A673 (cell line): ENCODE measurements at places on chromosomes 4 and X. TPM values are rescaled to one million over a fixed set of nuclear protein-coding genes. Genes with fewer than 3 reads are reported as not detected.

GRCh38 chr4:150971901-150972300, 43.2 kb downstream of the LRBA start:
- H3K4me3 ChIP-seq, result peak overlapping the region; percentile 16
- peak; percentile 39 for DNase-seq
- peak overlapping the region; percentile 53 for H3K27ac ChIP-seq
- H3K4me1 ChIP-seq, result peaks cover 24% of the 10 kb centered on the region
- H3K27me3 ChIP-seq, result no peaks in the 10 kb centered on the region
- H3K36me3 ChIP-seq, result no peaks in the 10 kb centered on the region

DNA sequence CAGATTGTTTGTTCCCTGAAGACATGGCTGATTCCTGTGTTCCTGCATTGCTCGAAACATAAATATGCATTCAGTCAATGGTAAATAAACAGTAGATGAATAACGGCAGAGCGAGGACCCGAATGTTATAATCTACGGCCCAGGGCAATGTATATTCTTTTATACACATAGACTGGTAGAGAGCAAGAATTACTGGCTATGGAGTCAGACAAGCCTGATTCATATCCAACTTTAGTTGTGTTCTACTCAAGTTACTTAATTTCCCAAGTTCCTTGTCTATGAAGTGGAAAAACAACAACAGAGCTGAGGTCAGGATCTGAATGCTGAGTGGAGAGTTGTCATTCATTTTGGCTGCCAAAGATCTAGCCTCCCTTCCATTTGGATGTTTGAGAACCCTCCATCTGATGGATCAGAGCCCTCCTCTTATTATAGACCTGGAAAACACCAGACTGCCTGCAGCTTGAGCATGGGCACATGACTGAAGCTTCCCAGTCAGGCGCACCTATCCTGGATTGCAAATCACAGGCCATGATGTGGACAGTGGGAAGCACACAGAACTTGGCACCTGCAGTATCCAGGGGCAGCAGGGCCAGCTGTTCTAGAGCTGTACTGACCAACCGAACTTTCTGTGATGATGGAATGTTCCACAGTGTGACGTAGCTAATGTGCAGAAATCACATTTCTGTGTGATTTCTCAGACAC, 80.1 kb downstream of the FAM184B start:
- H3K4me3 ChIP-seq, result no peak overlapping the region
- no peak for DNase-seq
- no peaks in the 10 kb centered on the region for H3K4me1 ChIP-seq
- H3K36me3 ChIP-seq, result no peaks in the 10 kb centered on the region
- H3K27me3 ChIP-seq, result no peaks in the 10 kb centered on the region

- DNase-seq, result no peak
- H3K4me3 ChIP-seq, result peak overlapping the region; percentile 16
- no peaks in the 10 kb centered on the region for H3K36me3 ChIP-seq
- H3K27ac ChIP-seq, result no peak overlapping the region
- H3K4me1 ChIP-seq, result peaks cover 45% of the 10 kb centered on the region
Measured at GRCh38 chr4:159175989-159176375, 73.1 kb downstream of the RAPGEF2 start.

- H3K36me3 ChIP-seq, result no peaks in the 10 kb centered on the region
- H3K4me1 ChIP-seq, result peaks cover 19% of the 10 kb centered on the region
- no peaks in the 10 kb centered on the region for H3K27me3 ChIP-seq
- H3K4me3 ChIP-seq, result no peak overlapping the region
- DNase-seq, result no peak
- no peak overlapping the region for H3K27ac ChIP-seq
Measured at GRCh38 chr4:105184316-105184980, 37.8 kb downstream of the TET2 start.

- no peak for DNase-seq
- no peaks in the 10 kb centered on the region for H3K36me3 ChIP-seq
- no peaks in the 10 kb centered on the region for H3K4me1 ChIP-seq
- no peak overlapping the region for H3K27ac ChIP-seq
- H3K4me3 ChIP-seq, result no peak overlapping the region
Measured at GRCh38 chrX:118545510-118545909, 49.9 kb downstream of the DOCK11 start.

Gene UGT2B10
- total RNA-seq, result not detected in 2 replicates

Gene SMIM10
- not detected in 2 replicates for total RNA-seq

DNA sequence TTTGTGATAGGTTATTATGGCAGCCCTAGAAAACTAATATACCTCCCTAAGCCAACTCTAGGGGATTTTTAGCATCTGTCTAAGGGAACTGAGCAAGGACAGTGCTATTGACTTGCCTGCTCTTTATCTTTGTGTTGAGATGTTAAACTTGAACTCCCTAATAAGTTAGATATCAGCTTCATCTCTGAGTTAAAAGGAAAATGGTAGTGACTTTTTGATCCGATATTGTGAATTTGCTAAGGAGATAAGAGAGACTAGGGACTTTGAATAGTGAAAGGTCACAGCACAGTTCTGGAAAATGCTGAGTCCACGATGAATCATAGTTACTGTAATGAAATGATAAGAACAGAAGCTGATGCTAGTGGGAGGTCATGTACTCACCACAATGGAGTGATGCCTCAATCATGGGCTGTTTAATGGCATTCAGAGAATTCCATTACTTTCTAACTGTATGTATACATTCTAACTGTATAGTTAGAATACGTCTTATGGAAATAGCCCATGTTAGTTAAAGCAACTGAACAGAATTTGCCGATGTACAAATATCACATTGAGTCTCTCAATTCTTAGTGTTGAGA, 147.2 kb downstream of the GLRA3 start:
- no peak overlapping the region for H3K4me3 ChIP-seq
- DNase-seq, result no peak
- H3K36me3 ChIP-seq, result no peaks in the 10 kb centered on the region
- no peaks in the 10 kb centered on the region for H3K27me3 ChIP-seq
- no peak overlapping the region for H3K27ac ChIP-seq

Gene COL4A6
- not detected in 2 replicates for total RNA-seq

DNA sequence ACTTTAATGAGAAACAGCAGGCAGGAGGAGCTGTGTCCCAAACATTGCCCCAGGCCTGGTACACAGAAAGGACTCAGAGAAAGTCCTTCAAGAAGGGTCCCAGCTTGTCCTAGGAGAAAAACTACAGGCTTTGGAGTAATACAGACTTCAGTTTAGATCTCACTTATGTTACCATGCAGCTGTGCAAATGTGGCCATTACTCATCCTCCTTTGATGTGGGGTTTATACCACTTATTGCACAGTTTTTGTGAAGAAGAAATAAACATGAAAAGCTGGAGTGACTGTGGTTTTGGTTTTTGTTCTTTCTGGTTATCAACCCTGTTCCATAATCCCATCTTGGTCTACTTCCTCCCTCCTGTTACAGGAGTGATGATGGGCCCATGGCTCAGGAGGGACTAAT, 8.1 kb upstream of the CYTL1 start:
- H3K27ac ChIP-seq, result no peak overlapping the region
- H3K4me1 ChIP-seq, result no peaks in the 10 kb centered on the region
- H3K27me3 ChIP-seq, result no peaks in the 10 kb centered on the region
- no peaks in the 10 kb centered on the region for H3K36me3 ChIP-seq
- no peak for DNase-seq

DNA sequence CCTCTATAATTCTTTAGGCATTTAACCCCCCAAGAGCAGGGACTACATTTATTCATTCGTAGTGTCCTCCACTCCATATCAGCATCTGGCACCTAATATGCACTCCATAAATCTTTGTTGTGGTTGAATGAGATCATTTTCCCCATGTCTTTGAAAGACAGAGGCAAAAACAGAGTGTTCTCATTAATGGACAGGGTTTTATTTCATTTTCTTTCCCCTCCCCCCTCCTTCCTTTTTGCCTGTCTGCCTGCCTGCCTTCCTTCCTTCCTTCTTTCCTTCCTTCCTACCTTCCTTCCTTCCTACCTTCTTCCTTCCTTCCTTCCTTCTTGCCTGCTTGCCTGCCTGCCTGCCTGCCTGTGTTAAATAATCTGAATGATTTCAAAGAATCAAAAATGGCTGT, 83.2 kb downstream of the SHROOM3 start:
- H3K36me3 ChIP-seq, result no peaks in the 10 kb centered on the region
- no peaks in the 10 kb centered on the region for H3K27me3 ChIP-seq
- peak overlapping the region; percentile 37 for H3K27ac ChIP-seq

GRCh38 chr4:98657531-98658286, 702 bp downstream of the TSPAN5 start:
- H3K36me3 ChIP-seq, result no peaks in the 10 kb centered on the region
- H3K4me3 ChIP-seq, result peak overlapping the region; percentile 67
- DNase-seq, result peak; percentile 52
- H3K27ac ChIP-seq, result peak overlapping the region; percentile 41
- no peaks in the 10 kb centered on the region for H3K4me1 ChIP-seq

Gene SLC38A5
- 98.9 and 112 TPM in 2 replicates for total RNA-seq

GRCh38 chrX:9644335-9644734, 121.3 kb downstream of the GPR143 start:
- H3K4me1 ChIP-seq, result no peaks in the 10 kb centered on the region
- H3K27me3 ChIP-seq, result no peaks in the 10 kb centered on the region
- DNase-seq, result no peak
- H3K36me3 ChIP-seq, result no peaks in the 10 kb centered on the region
- no peak overlapping the region for H3K4me3 ChIP-seq
- H3K27ac ChIP-seq, result no peak overlapping the region

DNA sequence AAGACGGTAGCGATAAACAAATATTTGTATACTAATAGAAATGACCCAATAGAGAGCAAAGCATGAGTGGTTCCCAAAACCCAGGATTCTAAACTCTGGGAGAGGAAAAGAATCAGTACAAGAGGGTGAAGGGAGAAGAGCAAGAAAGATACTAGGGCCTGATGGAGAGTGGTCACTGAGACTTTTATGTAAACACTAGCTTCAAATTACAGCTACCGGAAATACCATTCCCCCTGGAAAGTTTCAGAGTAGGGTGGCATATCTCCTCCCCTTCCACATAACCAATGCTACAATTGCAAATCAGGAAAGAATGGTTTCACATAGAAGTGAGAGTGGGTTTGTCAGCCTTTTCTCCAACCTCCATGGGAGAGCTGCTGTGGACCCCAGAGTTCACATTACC, 77.1 kb downstream of the EIF4E start:
- H3K27ac ChIP-seq, result peak overlapping the region; percentile 78
- peaks cover 26% of the 10 kb centered on the region for H3K4me1 ChIP-seq
- no peaks in the 10 kb centered on the region for H3K27me3 ChIP-seq
- DNase-seq, result peak; percentile 90
- no peaks in the 10 kb centered on the region for H3K36me3 ChIP-seq

Gene LRRC66
- total RNA-seq, result 0.26 TPM in 1 of 2 replicates, not detected in the other

DNA sequence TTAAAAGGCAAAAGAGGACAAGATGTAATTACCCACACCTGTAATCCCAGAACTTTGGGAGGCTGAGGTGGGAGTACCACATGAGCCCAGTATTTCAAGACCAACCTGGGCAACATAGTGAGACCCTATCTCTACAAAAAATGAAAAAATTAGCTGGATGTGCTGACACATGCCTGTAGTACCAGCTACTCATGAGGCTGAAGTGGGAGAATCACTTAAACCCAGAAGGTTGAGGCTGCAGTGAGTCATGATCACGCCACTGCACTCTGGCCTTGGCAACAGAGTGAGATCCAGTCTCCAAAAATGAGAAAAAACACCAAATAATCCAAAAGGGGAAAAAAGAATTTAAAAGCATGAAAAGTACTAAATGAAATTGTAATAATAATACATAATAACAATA, 30.8 kb downstream of the NR0B1 start:
- H3K4me3 ChIP-seq, result no peak overlapping the region
- no peaks in the 10 kb centered on the region for H3K4me1 ChIP-seq
- DNase-seq, result no peak
- H3K36me3 ChIP-seq, result no peaks in the 10 kb centered on the region
- H3K27ac ChIP-seq, result no peak overlapping the region
- no peaks in the 10 kb centered on the region for H3K27me3 ChIP-seq

DNA sequence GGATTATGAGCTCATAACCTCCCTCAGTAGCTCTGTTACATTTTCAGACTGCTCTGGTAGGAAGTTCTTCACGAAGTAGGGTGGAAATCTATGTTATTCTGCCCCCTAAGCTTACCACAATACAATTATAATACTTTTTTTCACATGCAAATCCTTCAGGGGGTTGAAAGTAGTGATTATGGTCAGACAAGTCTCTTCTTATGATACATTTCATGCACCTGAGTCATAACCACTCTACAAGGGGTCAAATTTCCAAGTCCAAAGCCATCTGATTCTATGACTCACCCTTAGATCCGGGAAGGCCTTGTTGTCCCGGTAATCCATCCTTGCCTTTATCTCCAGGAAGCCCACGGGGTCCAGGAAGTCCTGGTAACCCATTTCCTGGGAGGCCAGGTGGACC, 95.2 kb downstream of the ATG4A start:
- H3K4me3 ChIP-seq, result no peak overlapping the region
- no peak overlapping the region for H3K27ac ChIP-seq
- no peak for DNase-seq
- H3K4me1 ChIP-seq, result no peaks in the 10 kb centered on the region
- peaks cover 15% of the 10 kb centered on the region for H3K27me3 ChIP-seq

Gene SMR3B
- total RNA-seq, result 1.7 and 2.0 TPM in 2 replicates

Gene GPRIN3
- not detected in 2 replicates for total RNA-seq

DNA sequence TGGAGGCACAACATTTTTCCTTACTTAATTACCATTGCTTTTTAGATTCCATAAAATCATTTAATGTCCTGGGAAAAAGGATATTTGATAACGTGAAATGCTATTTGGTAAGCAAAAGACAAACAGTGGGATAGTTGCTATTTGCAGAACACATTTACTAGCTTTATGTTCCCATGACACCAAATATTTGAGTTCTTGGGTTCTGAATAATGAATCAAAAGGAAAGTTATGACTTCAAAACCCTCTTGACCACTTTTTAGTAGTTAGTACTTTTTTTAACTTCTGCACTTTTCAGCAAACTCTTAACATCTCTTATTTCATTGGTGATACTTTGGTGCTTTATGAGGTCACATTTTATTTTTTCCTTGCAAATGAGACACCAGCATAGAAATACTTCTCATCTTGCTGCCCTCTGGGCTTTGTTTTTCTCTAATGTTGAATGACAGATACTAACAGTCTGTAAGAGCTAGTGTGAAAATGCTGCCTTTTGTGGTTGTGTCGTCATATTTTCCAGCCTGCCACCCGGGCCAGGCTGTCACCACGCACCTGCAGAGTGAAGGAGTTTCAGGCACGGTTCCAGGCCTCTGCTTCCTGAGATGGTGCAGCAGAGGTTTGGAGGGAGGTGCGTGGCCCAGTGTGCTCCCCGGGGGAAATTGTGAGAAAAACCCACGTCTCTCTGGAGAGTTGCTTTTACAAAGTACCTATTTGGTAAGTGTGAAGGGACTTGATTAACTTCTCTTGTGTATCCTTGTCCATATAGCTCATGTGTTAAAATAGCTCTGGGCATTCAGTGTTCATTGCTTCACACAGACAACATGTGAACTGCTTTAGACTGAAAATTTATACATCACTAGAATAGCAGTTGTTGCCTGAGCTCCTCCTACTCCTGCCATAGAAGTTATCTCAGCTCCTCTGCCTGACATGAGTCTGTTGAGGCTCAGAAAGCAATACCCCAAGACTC, 34.7 kb downstream of the MSL3 start:
- no peak overlapping the region for H3K27ac ChIP-seq
- peaks cover 4% of the 10 kb centered on the region for H3K27me3 ChIP-seq
- H3K36me3 ChIP-seq, result no peaks in the 10 kb centered on the region
- H3K4me3 ChIP-seq, result no peak overlapping the region

GRCh38 chr4:152534541-152535359, 1.1 kb downstream of the FBXW7 start:
- H3K4me1 ChIP-seq, result peaks cover 22% of the 10 kb centered on the region
- no peaks in the 10 kb centered on the region for H3K36me3 ChIP-seq
- no peaks in the 10 kb centered on the region for H3K27me3 ChIP-seq
- DNase-seq, result peak; percentile 58
- H3K4me3 ChIP-seq, result peak overlapping the region; percentile 90

Gene SPIN2B
- 9.1 and 13.4 TPM in 2 replicates for total RNA-seq

Gene GRIA2
- total RNA-seq, result 0.32 and 0.42 TPM in 2 replicates

Gene REPS2
- total RNA-seq, result 0.04 and 0.31 TPM in 2 replicates

Gene CTAG2
- total RNA-seq, result not detected in 2 replicates
